Smooth muscle cell of the pulmonary artery (primary cell): ENCODE measurements at places on chromosomes 7 and 10. TPM values are rescaled to one million over a fixed set of nuclear protein-coding genes. Genes with fewer than 3 reads are reported as not detected.

Gene NANOS1
- 0.99 and 1.5 TPM in 2 replicates for total RNA-seq

Gene AZGP1
- not detected in 2 replicates for total RNA-seq

Gene IKZF1
- total RNA-seq = not detected in 2 replicates

Gene AFAP1L2
- total RNA-seq = 0.17 and 1.2 TPM in 2 replicates

Gene HOXA2
- total RNA-seq = 1.2 and 1.4 TPM in 2 replicates
